ENCODE measurements at places on chromosomes 5 and 9.

- no peak for DNase-seq
These were observed 300.9 kb downstream of the RFX3 start for GRCh38 chr9:3224931-3225330.

- no peak for DNase-seq
These were observed 94.4 kb upstream of the IL6ST start for GRCh38 chr5:56088967-56089829.

DNA sequence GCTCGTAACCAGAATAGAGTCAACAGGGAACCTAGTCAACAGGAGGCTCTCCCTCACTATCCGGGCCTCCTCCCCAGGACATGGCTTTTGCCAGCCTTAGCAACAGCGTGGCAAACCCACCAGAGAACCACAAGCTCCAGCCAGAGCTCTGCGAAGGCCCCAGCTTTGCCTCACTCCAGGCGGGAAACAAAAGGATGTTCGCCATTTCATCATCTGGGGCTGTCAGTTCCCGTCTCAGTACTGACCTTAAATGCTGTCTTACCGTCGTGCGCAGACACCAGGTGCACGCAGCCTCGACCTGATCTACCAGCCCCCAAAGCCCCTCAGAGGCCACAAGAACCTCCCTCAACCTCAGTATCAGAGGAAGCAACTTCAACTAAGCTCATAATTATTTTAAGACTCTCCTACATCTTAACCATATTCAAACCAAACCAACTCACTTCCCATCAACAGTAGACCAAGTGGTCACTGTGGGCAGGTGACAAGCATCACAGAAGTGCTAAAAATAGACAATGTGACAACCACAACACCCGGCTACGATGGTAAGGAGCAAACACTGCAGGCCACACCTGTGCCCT lies 71.4 kb downstream of the SEMA4D start:
- DNase-seq, result peak; percentile 66

DNA sequence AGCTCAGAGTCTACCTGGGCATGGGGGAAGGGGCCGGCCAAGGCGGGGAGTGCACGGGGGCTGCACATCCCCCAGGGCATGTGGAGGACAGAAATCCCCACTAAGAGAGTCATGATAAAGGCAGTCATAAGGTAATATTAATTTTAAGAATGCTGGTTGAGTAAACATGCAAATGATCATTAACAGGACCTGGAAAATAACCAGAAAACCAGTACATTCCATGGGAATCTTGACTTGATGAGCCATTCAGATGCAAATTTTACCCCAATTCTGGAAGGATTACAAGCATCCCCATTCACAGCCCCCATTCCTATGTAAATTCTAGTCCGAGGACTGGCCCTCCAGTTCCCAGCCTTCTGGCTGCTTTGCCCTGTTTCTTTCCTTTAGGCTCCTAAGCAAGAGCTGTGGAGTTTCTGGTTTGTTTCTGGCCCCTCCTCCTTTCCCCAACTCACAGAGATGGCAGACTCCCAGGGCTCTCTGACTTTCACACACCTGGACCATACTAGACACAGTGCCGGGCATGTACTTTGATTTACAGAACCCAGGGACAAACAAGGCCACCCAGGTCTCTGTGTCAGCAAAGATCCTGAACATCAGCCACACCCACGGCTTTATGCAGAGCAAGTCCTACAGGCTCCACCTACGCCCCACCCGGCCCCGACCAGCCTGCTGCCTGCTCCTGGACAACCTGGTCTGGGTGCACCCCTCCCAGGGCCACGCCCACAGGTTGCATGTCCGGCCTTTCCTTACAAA lies 62.7 kb downstream of the SEMA4D start:
- DNase-seq, result no peak

DNA sequence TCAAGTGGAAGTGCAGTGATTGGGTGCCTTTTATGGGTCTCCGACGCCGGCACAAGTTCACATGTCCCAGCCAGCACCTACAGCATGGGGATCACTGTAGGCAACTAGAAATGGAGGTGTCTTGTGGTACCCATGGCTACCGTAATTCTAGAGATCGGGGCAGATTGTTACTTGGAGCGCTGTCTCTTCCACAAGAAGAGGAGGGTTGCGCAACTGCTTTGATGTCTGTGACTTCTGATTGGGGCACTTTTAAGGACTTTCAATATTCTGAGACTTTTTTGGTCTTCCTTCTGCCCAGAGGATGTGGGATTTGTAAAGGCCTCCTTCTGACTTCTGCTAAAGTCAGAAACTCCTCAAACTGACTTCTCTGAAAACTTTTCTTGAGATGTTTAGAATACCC lies 41.9 kb downstream of the GLRX start:
- no peak for DNase-seq

- DNase-seq, result no peak
These were observed 17.8 kb upstream of the CEP72 start for GRCh38 chr5:594226-594860.

DNA sequence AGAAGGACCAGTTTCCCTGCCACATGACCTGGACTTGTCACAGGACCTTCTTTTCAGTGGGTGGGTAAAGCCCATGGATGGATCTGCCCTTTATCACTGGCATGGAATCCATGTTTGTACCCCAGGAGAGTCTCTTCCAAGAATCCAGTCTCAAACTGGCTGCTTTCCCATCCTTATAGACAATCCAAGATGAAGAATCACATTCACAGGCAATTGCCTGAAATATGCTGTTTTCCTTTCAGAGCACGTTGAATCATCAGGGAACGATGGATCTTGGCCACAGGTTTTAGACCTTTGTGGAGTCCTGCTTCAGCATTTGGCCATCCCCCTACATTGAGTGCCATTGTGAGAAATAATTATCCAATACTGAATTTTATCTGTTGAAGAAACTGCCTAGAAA lies 319.8 kb downstream of the ASTN2 start:
- no peak for DNase-seq

GRCh38 chr9:73683862-73684591 lies 532.4 kb downstream of the ANXA1 start:
- DNase-seq, result no peak
